ENCODE measurements at places on chromosomes 7 and 10.

DNA sequence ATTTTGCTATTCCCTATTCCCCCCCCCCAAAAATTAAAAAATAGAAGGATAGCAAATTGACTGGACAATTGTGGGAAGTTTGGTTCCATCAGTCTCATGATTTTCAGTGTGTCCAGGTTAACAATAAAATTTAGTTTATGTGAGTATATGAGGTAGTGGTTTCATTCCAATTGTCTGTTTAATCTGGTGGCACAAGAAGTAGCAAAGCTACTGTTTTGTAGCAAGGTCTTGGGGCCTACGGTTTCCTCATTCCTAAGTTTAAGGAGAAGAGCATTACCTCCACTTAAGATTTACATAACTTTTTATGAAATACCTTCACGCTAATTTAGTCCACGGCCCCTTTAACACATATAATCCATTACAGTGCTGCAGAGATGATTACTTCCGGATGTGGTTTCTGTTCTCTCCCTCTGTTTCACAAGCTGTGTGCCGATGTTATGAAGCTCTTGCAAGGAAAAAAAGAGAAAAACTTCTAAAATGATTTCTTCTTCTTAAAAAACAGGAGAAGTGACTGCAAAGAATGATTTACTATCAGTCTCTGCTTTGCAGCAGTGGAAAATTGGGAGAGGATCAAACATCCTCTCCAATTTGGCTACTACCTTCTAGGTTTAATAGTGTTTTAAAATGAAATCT is 32.7 kb upstream of the NPVF start:
- DNase-seq = peak; percentile 59

DNA sequence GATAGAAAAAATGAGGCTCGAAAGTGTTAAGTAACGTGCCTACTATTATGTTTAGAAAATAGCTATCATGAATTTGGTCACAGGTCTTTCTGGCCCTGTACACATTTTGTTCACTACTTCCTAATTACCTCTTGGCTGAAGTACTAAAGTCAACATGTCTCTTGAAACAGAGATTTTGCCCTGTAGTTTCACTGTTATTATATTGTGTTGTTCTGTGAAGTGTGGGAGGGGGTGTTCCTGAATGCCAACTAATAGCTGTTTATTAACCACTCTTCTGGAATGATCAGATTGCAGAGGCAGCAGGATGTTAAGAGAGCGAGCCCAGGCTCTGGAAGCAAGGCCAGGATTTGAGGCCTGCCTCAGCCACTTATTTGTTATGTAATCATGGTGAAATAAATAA is 72.1 kb downstream of the RNF133 start:
- no peak for DNase-seq

DNA sequence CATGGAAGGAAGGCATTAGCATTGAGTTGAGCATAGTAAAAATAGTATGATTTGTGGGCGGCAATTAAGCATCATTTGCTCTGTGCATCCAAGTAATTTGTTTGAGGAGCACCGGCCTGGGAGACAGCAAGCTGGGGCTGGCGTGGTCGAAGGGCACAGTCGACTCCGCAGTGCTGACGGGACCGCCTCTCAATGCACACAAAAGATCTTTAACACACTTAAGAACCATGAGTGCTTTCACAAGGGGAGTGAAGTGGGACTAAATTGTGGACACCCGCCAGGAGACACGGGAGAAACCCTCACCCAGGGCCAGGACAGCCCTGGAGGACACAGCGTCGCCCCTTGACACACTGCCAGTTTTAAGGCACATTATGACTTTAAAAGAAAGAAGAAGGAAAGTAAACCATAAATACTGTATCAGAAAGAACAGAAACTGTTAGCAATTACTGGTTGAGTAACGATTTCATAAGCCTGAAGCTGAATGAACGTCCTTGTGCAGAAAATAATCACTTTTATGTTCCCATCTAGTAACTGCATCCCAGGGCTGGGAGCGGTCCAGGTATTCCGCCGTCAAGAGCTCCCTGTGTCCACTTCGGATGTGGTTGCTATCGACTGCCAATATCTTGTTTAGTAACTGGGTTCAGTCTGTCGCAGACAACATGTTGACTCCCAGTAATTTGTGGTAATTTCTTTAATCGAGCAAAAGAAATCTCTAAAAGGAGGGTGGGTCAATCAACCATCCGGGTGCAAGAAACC is 102.1 kb downstream of the EBF3 start:
- DNase-seq = no peak

- DNase-seq = peak; percentile 14
Observed at GRCh38 chr10:121926671-121927317, 1.0 kb downstream of the ATE1 start.

- no peak for DNase-seq
Observed at GRCh38 chr10:71582506-71583475, 136.8 kb downstream of the C10orf105 start.

GRCh38 chr7:116148626-116149025 is 61.7 kb upstream of the TES start:
- no peak for DNase-seq

- no peak for DNase-seq
Observed at GRCh38 chr10:73161662-73162061, 6.1 kb downstream of the ECD start.

- DNase-seq = no peak
Observed at GRCh38 chr7:158816995-158817394, 12.3 kb downstream of the ESYT2 start.

- DNase-seq = no peak
Observed at GRCh38 chr7:39504963-39505362, 61.2 kb upstream of the YAE1 start.

GRCh38 chr10:52318136-52318701 is 4.1 kb downstream of the DKK1 start:
- DNase-seq = no peak

GRCh38 chr7:84232646-84233045 is 38.1 kb upstream of the SEMA3A start:
- no peak for DNase-seq

GRCh38 chr10:84012431-84012830 is 126.9 kb upstream of the GHITM start:
- DNase-seq = no peak

- no peak for DNase-seq
Observed at GRCh38 chr7:11078247-11078834, 104.7 kb downstream of the PHF14 start.

GRCh38 chr7:82428186-82428961 is 15.2 kb downstream of the CACNA2D1 start:
- DNase-seq = no peak

GRCh38 chr7:924541-925231 is 29.8 kb downstream of the ADAP1 start:
- no peak for DNase-seq

GRCh38 chr10:58052772-58053171 is 214.9 kb downstream of the IPMK start:
- no peak for DNase-seq

DNA sequence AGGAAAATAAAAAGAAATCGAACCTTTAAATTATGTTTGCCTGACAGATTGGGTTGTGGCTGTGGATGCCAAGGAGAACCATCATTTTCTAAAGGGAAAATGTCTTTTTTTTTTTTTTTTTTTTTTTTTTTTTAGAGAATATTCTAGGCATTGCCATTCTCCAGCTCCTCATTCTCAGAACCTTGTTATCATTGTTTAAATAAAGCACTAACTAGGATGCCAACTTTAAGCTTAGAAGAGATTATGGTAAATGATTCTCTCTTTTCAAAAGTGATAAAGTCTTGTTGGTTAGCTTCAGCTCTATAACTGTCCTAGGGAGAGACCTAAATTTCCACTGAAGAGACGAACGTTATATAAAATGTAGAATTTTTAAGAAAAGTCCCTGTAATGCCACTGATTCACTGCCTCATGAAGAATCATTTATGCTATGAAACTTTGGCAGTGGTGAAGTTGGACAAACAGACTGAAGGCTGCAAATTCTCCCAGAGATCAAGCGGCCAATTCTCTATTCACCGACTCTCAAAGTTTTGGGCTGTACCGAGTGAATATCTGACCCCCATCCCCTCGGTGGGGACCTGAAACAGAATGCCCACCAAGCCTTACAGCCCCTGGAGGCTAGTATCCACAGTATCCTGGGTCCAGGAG is 207.9 kb upstream of the PITRM1 start:
- DNase-seq = no peak

- DNase-seq = no peak
Observed at GRCh38 chr10:116044801-116045248, 228.2 kb downstream of the GFRA1 start.

DNA sequence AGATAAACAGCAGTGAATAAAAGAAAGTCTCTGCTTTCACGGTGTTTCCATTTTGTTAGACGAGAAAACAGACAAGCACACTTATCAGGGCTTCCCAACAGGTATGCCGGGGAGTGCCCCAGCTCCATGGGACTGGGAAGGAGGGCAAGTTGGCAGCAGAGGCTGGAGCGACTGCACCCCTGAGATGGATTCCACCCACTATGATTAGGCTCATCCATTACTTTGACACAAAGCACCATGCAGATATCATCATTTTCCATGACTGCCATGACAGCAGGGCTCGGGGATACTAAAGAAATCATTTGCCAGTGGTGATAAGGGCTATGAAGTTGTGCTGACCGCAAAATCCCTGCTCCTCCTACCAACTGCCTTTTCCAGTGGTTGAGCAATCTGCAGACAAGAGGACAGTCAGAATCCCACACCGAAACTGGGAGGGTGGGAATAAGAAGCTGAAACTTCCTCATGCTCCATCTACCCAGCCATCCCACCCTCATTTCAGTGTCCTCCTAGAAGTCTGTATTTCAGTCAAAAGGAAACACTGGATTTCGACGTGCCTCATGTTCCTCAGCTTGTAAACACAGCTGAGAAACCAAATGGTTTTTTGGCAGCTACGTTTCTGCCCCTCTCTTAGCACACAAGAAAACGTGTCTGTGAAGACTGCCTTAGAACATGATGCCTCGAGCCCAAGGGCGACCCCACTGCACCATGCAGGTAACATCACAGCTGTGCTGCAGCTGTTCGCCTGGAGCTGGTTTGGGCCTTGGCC is 15.5 kb downstream of the CREB3L2 start:
- DNase-seq = no peak

DNA sequence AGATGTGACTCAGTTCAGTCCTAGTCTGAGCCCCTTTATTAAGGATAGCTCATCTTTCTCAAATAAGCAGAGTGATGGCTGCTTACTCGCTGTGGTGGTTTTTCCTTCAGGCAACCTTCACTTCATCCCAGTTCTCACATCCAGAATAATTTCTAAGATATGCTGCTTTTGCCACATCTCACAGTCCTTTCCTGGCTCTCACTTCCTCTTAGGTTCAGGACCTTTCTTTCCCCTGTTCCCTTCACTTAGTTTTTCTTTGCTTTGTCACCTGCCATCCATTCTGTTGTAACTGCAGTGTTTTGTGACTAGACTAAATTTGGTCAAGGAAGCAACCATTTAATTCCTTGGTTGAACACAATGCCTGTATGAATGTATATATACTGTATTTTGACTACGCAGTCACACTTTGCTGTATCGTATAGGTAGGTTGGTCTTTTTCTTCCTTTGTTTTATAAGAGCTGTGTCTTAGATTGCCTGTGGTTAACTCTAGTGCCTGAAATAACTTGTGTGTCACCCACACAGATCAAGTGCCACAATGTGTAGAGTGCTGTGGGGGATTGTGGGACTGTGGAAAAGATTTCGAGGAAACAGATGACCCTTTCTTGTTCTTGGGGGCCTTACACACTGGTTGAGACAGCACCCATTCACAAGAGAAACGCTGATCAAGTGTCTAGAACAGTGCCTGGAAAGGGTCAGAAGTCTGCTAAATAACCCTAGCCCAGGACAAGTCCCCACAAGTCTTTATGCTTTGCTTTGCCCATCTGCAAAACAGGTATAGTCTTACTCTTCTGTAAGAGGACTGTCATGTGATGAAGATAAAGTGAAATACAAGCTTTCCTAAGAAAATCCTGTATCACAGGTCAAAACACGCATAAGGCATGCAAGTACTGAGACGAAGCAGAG is 2.6 kb downstream of the ZNF655 start:
- no peak for DNase-seq

DNA sequence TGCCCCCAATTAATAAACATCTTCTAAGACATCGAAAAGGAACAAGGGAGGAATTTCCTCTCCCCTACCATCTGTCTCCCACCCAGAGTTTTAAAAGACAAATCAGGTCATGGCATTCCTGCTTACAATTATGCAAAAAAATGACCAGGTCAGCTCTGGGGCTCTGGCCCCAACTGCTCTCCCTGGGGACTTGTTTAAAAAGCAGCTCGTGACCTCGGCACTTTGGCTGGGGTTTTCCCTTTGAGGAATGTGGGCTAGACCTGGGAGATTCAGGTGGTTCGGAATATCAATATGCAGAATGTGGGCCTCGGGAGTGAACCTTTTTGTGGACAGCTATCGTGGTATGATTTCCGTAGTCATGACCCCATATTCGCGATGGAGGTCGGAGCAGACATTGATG is 648 bp upstream of the RADIL start:
- DNase-seq = no peak

GRCh38 chr7:158751751-158752150 is 47.1 kb upstream of the NCAPG2 start:
- no peak for DNase-seq

- DNase-seq = peak; percentile 43
Observed at GRCh38 chr7:5423976-5424748, 528 bp upstream of the TNRC18 start.

GRCh38 chr10:120506674-120507073 is 49.6 kb downstream of the PLPP4 start:
- DNase-seq = no peak

GRCh38 chr10:78042752-78043104 is 9.1 kb downstream of the RPS24 start:
- DNase-seq = no peak

GRCh38 chr10:33749067-33749735 is 414.7 kb upstream of the NRP1 start:
- DNase-seq = no peak

- no peak for DNase-seq
Observed at GRCh38 chr7:12244129-12244528, 33.0 kb downstream of the TMEM106B start.

GRCh38 chr10:178208-178607 is 43.0 kb downstream of the ZMYND11 start:
- no peak for DNase-seq

DNA sequence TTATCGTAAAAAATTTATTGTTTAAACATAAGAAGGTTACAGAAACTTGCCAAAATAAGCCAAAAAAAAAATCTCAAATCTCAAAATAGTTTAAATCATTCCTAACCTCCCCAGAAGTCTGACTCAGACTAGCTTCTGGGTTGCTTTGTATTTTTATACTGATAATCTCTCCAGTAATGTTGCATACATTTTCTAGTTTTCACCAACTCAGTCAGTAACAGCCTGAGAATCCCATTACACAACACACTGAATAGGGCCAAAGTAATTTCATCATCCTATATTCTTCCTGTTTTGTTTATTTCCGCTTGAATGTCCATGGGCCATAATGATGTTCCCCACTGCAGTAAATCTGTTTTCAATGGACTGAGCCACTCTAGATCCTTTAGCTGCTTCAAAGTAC is 478.5 kb downstream of the GPAM start:
- no peak for DNase-seq

- DNase-seq = no peak
Observed at GRCh38 chr7:25424113-25424512, 195.8 kb upstream of the NPVF start.

Data from stimulated activated naive CD4-positive, alpha-beta T cell (primary cell).